Activated CD8-positive, alpha-beta memory T cell treated with anti-CD3 and anti-CD28 coated beads for 1 hour (primary cell): ENCODE measurements at places on chromosomes 1 and 21.

GRCh38 chr21:38257667-38258066 lies 876 bp downstream of the KCNJ15 start:
- no peak for DNase-seq

- no peak for DNase-seq
These were observed 126.9 kb upstream of the PLPPR5 start for GRCh38 chr1:99131546-99131945.

DNA sequence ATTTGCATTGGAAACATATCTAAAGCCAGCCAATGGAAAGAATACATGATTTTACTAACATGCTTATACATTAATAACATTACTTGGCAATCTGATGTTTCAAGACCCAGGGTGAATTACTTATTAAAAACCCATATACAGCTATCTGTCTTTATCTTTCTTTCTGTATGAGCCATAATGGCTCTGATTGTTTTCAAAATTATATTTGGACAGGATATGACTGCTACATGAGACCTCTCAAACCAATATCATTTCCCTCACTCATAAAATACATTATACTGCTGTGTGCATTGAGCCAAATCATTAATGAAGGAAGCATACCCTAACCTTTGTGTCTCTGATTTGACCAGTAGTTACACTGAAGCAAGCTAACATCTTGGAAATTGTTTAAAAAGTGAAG lies 205.9 kb upstream of the DPYD start:
- no peak for DNase-seq

- no peak for DNase-seq
These were observed 20.8 kb downstream of the TNNT2 start for GRCh38 chr1:201356701-201357100.

DNA sequence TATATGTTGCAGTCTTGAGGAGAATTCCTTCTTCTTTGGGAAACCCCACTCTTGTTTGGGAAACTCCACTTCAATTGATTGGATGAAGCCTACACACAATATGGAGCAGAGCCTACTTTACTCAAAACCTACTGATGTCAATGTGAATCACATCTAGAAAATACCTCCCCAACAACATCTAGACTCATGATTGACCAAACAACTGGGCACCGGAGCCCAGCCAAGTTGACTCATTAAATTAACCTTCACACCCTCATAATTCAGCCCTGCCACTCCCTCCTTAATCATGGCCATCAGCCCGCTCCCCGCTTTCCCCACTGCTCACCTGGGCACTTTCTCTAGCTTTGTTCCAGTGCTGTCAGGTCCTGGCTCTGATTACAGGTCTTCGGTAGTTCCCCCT lies 208.1 kb upstream of the MAP1LC3C start:
- DNase-seq, result no peak

- peak; percentile 64 for DNase-seq
These were observed at the start of gene TSEN15 for GRCh38 chr1:184051485-184052193. Gene TSEN15 (plus strand): TSS chr1:184051730. CDS start chr1:184051756, 26 bp downstream.

DNA sequence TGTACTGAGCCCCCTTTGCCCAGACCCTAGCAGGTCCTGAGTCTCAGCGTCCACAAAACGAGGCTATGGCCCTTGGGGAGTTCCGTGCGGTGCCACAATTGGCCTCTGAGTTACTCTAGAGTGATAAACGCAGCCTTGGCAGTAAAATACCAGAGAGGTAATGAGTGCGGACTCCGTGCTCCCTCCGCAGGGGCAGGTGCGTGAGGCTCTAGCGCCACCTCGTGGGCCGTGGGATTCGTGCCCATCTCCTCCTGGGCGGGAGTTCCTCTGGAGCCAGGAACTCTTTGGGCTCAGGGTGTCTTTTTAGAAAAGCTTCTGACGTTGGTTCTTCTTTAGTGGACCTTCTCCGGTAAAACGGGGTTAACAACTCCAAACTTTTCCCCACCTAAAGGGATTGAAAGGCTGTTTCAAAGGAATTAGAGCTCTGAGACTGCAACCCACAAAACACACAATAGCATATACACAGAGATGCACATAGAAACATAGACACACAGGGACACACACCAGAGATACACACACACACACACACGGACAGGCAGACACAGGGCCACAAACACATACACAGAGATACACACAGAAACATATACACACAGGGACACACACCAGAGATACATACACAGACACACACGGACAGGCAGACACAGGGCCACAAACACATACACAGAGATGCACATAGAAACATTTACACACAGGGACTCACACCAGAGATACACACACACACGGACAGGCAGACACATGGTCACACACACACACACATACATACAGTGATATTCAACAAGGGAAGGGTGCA lies 99.4 kb downstream of the KCNJ15 start:
- DNase-seq, result peak; percentile 38

DNA sequence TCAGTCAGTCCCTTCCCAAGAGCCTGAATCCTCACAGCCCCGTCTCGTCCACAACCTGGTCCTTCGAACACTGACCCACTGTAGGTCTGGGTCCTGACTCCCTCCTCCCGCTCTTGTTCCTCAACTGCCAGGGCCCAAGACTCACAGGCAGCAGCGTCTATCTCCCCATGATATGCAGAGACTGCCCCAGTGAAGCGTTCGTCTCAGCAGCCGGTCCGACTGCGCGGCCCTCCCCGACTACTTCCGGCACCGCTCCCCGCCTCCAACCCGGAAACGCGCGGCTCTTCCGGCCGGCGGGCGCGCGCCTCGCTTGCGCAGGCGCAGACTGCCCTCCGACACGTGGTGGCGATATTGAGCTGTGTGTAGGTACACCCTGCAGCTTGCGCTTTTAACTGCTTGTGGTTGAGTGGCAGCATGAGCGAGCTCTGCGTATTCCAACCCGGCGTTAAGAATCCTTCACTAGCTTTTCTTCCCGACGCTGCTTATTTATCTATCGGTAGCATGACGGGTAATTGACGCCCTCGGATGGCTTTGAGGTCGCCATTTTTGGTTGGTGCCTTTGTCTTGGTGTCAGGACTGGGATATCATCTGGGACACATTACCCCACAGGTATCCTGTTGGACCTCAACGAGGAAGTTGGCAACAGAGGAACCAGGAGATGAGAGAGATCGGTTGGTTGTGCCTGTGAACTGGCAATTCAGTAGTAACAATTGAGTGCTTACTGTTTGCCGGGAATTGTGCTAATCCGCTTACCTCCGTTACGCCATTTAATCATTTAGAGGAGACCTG lies at the start of gene TAF12:
Gene TAF12 (minus strand): TSS at position 221 of the 789 bp plus-strand sequence. CDS start 20,986 bp downstream, outside the sequence.
- DNase-seq, result peak; percentile 75

- no peak for DNase-seq
These were observed 34.1 kb upstream of the C1orf21 start for GRCh38 chr1:184352776-184353175.

- DNase-seq, result no peak
These were observed 125.9 kb downstream of the CCDC185 start for GRCh38 chr1:223519116-223519515.

- DNase-seq, result no peak
These were observed 478.1 kb downstream of the PLA2G4A start for GRCh38 chr1:187306710-187307415.

DNA sequence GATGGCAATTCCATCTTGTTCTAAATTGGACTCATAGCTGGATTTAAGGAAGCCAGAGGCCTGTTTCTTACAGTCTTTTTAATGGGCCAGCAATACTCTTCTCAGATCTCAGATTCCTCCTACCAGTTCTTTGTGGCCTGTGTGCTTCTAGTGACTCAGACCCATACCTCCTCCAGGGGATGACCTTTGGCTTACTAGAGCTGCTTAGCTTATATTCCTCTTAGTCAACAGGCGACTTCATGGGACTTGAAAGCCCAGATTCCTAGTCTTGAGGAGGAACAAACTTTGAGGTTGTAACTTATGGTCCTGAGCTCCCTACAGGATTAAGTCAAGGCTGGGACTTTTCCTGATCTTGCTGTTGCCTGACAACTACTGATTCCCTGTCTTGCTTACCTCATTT lies 12.4 kb upstream of the PAPPA2 start:
- no peak for DNase-seq

DNA sequence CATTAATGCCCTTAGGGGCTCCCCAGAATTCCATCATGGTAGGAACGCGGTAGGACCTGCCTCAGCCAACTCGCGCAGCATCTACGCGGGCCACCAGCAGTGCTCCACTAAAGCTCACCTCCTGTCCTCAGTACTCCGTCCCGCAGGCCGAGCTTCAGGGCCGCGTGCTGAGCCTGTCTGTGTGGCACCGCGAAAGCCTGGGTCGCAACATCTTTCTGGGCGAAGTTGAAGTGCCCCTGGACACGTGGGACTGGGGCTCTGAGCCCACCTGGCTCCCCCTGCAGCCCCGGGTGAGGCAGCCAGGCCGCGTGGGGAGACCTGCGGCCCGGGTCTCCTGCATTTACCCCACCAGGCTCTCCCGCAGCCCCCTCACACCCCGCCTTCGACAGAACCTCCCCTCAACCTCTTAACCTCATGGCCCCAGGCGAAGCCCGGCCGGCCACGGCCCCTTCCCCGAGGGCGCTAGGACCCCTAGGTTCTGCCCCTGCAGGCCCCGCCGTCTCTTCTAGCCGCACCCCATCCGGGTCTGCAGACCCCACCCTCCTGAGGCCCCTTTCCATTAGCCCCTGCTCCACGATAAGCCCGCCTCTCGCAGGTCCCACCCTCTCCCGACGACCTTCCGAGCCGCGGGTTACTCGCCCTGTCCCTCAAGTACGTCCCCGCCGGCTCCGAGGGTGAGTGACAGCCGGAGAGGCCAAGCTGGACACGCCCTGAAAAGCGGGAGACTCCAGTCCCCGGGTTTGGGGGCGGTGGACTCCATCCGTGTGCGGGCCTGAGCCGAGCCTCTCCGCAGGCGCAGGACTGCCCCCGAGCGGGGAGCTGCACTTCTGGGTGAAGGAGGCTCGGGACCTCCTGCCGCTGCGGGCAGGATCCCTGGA lies 9.1 kb downstream of the SYTL1 start:
- no peak for DNase-seq

DNA sequence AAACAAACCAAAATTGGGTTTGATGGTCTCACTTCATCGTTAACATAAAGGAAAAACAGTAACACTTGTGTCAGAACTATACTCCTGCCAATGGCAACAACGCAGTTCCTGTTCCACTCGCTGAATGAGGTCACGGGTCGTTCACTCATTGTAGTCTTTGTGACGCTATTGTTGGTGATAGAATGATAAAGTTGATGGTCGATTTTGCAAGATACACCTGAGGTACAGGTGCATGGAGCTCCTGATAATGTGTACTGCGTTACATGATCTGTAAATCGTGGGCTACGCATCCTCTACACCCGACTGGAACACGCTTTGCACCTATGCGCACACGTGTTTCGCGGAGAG lies 391 bp upstream of the CENPS start:
- DNase-seq, result no peak

DNA sequence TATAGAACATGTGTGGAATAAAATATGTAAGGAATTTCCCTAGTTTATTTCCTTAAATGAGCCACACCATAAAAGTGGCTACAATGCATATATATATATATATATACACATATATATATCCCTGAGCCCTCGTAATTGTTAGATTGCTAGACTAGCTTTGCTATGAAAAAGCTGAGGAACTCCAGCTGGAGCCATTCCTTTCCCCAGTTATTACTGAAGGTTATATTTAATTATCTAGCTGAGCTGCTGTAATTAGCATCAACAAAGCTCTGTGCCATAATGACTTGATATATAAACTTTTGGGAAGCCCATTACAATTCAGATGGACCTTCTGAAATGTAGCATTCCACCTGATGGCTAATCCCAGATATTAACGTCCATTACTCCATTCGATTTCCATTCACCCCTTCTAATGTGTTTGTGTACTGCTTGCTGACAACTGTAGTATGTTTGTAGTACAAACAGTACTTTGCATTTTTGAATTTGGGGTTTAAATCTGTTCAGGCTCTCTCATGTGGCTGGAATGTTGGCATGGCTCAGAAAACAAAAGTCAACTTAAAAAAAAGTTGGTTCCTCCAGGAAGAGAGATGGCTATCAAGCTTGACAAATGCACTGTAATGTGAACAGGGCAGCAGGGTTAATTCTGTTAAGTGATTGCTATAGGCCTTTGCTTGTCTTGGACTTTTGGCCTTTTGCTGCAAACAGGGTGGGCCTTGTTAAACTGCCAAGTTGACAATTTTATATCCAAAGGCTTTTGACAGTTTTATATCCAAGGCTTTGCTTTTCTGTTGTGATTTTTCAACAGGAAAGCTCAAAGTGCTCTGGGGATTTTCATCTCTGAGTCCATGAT lies 170.0 kb downstream of the LTN1 start:
- no peak for DNase-seq

DNA sequence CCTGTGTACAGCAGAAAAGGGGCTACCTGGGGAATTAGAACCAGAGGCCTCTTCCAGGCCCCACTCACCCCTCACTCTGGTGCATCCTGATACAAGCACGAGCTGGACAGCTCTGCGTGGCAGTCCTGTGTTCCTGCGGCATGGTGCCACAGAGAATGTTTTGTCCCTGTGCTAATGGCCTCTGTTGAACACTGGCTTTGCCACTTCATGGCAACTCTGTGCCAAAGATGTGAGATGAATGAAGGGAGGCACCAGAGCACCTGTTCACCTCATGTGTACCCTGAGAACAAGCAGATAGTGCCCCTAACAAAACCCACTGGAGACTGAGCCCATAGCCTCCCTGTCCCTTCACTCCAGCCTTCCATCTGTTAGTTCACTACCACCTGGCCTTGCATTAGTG lies 199.3 kb upstream of the COA6 start:
- no peak for DNase-seq

- no peak for DNase-seq
These were observed 51.9 kb downstream of the PHC2 start for GRCh38 chr1:33378976-33379375.

DNA sequence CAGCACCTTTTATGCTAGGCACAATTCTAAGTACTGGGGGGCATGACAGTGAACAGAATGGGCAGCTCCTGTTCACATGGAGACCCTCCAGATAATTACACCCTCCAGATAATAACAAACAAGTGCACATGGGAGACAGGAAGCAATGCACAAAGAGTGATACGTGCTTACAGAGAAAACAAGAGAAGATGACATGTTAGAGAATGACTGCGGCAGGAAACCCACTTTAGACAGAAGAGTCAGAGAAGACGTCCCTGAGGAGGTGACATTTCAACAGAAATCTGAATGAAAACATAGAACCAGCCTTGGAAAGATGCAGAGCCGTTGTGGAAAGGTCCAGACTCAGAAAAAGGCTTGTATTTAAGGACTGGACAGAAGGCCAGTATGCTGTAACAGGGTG lies 54.7 kb upstream of the ARTN start:
- DNase-seq, result no peak

DNA sequence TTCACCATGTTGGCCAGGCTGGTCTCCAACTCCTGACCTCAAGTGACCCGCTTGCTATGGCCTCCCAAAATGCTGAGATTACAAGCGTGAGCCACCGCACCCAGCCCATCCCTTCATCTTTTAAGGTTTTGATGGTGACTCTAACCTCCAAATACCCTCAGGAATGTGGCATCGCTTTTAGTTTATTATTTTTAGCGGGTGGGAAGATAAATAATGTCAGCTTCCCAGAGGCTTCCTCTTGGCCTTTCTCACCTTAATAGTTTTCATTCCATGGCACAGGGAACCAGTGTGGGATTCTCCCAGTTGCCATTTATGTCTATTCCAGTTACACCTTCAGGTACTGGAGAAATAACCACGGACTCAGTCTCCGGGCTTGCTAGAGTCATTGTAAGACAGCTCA lies 92.1 kb upstream of the LRRN2 start:
- no peak for DNase-seq

- DNase-seq, result no peak
These were observed 201.0 kb upstream of the B3GALT2 start for GRCh38 chr1:193387406-193387805.
